Suppressor macrophage treated with lipopolysaccharide for 1 hour (primary cell): ENCODE measurements at places on chromosomes 7 and 10.

DNA sequence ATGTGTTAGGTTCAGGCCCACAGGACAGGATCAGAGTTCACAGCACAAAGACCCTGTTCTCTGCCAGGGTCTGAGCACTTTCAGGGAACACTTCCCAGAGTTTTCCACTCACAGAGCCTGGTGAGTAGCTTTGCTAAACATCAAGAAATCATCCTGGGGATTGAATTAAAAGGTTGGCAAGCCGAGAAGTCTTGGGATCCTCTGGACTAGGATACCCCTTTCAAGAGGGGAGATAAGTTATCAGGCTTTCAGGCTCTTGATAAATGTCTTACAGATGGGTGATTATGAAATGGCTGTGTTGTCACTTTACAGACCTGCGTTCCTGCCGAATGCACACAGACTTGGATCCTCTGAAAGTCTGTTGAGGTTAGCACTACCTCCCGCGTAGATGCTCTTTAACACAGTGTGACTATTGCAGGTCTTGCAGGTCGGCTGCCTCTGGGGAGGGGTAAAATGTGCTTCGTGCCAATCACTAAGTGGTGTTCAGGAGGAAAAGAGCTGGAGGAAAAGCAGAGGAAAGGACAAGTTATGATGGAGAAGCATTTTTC lies 473.5 kb upstream of the AKR1E2 start:
- DNase-seq: no peak

DNA sequence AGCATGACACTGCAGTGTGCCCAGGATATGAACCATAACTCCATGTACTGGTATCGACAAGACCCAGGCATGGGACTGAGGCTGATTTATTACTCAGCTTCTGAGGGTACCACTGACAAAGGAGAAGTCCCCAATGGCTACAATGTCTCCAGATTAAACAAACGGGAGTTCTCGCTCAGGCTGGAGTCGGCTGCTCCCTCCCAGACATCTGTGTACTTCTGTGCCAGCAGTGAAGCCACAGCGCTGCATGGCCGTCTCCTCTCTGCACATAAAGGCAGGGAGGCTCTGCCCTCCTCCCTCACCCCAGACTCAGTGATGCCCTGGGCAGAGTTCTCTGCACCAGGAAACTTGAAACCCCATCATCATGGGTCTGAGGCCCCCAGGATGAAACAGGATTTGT lies 70.7 kb upstream of the PRSS58 start:
- no peak for DNase-seq

GRCh38 chr7:122748195-122748594 lies 45.5 kb upstream of the RNF148 start:
- DNase-seq: no peak

- no peak for DNase-seq
These were observed 83.4 kb downstream of the MDFIC start for GRCh38 chr7:115005251-115005650.

- peak; percentile 37 for DNase-seq
These were observed 4.5 kb upstream of the HKDC1 start for GRCh38 chr10:69215405-69216171.

DNA sequence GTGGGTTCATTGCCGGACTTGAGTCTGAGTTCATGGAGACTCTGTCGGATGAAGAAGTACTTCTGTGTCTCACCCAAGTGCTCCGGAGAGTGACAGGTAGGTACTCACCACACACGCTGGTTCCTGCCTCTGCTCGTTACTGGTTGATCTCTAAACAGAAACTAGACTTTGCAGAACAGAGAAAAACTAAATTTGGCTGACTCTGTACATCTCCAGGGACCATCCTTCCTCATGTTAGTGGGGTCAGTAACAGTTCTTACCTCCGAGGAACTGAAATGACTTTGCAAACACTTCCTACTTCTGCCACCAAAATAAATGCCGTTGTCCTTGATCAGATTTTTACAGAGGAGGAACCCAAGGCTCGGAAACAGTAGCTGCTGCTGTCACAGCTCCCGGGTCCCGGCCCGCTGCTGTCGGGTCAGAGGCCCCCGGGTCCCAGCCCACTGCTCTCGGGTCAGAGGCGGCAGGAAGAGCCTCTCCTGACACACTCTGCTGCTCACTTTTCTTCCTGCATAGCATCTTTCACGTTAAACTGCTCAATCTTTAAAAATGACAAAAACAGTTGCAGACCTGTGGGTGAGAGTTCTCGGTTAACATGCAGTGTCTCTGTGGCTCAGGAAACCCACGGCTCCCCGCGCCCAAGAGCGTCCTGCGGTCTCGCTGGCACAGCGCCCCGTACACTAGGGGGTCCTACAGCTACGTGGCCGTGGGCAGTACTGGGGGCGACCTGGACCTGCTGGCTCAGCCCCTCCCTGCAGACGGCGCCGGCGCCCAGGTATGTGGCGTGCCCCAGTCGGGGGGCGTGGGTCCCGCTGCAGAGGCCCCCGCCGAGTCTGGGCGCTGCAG lies 4.8 kb upstream of the MTG1 start:
- DNase-seq: peak; percentile 20

DNA sequence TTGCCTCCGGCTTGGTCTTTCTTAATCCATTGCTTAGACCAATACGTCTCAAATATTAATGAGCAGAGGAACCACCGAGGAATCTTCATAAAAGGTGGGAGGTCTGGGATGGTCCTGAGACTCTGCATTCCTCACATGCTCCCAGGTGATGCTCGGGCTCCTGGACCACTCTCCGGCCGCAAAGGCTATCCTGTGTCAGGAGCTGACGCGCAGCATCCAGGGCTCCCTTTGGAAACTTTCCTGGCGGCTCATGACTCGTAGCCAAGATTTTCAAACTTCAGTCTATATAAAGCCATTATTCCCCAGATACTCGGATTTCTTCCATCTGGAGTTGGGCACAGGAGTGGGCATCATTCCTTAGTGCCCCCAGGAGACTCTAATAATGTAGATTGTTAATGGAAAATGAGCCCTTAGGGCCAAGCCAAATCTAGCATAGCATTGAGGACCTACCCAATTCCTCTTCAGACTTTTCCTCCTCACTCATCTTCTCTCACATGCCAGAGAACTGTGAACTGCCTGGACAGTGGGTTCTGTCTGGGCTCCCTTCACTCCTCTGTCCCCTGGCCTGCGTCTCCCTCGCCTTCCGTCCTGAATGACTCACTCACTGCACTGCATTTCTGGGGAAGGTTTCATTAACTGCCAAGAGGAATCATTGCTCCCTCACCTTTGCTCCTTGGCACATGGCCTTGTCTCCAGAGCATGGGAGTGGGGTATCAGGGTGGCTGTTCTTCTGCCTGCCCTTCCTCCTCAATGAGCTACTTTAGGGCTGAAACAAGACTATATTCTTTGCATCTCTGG lies 89.3 kb downstream of the MKI67 start:
- no peak for DNase-seq

- peak; percentile 31 for DNase-seq
These were observed 10.4 kb downstream of the CALML3 start for GRCh38 chr10:5534880-5535856.

DNA sequence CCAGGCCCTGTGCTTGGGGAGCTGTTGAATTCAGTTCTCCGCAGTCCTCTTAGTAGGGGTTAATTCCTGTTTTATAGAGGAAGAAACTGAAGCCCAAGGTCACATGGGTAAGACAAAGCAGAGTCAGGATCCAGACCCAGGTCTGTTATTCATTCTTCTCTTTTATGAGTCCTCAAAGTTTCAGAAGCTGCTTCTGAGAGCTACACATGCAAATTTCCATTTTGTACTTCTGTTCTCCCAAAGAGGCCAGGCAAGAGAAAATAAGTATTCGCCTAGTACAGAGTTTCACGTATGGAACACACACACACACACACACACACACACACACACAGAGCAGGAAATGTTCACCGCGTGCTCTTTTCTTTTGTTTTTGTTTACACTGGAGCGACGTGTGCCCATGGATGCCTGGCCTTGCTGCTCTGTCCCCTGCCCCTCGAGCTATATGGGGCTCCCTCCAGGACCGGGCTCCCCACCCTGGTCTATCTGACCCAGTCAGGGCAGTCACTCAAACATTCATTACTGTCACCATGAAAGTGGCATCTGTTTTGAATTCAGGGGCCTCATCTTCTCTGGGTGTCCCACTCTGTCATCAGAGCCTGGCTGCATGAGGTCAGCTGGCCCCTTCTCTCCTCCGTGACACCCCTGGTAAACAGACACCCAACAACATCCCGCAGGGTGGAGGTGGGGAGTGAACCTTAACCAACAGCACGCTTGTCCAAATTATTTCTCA lies 84.4 kb downstream of the TNS3 start:
- DNase-seq: peak; percentile 89

- no peak for DNase-seq
These were observed 7.7 kb downstream of the DEPP1 start for GRCh38 chr10:44970812-44971395.

DNA sequence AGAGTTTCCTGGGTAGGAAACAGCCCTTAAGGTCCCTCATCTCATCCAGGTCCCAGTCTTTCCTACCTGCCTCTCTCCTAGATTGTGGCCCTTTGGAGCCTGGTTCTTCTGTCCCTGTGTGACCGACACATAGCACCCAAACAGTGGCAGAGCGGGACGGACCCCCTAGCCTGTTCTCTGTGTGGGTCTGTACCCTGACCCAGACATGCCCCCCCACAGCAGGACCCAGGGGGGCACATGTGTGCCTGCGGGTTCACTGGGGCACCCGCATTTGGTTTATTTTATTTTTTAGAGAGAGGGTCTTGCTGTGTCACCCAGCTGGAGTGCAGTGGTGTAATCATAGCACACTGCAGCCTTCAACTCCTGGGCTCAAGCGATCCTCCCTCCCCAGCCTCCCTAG lies 11.5 kb downstream of the LIMK1 start:
- no peak for DNase-seq

DNA sequence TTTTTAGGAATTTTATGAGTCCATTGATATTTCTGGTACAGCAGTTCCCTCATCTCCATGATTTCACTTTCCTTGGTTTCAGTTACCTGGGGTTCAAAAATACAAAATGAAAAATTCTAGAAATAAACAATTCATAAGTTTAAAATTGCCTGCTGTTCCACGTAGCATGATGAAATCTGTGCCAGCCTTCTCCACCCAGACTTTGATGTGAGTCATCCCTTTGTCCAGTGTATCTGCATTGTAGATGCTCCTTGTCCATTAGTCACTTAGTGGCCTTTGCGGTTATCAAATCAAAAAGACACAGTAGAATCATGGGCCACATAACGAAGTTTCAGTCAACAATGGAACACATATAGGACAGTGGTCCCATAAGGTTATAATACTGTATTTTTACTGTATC lies 286.9 kb downstream of the PTEN start:
- peak; percentile 81 for DNase-seq

DNA sequence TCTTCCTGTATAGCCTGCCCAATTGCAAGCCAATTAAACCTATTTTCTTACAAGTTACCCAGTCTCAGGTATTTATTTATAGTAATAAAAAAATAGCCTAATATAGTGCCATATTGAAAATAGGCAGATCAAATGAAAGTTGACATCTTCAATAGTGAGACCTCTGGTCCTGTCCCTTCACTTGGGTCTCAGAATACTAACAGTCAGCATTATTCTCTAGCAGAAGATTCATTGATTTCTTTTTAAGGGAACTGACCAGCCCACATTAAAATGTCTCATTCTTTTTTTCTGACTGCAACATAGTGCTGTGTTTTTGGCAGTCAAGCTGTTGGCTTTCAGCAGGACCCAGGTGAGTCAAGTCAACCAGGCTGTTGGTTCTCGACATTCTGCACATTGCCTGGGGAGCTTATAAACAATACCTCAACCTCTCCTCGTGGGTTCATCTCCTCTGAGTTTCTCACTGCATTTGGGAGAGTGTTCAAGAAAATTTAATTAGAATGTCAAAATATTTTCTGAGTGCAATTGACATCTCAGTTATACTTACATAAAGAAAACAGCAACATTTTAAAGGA lies 109.8 kb downstream of the MKX start:
- DNase-seq: no peak

DNA sequence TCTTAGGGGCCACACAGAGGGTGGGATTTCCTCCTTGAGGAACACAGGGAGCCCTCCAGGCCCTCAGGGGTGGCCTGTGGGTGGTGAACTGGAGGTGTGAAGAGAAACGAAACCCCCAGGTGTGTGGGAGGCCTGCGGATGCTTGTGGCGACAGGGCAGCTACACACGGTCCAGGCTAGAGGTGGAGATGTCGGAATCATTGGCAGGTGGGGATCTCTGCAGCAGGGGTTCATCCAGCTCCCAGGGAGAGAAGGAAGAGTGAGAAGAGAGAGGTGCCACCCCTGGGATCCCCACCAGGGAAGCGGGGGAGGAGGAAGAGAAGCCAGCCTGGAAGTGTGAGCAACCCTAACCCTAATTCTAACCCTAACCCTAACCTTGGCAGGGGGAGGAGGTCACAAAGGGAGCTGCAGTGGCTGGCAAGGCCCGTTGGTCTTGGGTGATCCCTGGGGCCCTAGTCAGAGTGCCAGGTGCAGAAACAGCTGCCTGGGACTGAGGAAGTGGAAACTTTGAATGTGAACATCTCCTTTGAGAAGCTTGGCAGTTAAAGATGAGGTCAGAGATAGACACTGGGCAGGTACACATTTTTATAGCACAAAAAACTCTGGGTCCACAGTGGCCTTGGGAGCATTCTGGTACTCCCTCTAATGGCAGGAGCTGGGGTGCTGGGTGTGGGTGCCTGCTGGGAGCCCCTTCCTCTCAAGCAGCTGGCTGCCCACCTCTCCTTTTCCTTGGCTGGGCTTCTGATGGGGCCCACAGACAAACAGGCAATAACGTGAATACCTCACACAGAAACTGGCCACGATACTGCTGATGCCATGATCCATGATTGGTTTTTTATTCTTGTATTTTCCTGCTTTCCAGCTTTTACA lies 6.8 kb upstream of the AEBP1 start:
- no peak for DNase-seq

- no peak for DNase-seq
These were observed 1240.9 kb upstream of the LRRTM3 start for GRCh38 chr10:65684896-65685295.
